Thyroid gland (tissue), 4 donors: ENCODE measurements at places on chromosomes 2 and 18.

DNA sequence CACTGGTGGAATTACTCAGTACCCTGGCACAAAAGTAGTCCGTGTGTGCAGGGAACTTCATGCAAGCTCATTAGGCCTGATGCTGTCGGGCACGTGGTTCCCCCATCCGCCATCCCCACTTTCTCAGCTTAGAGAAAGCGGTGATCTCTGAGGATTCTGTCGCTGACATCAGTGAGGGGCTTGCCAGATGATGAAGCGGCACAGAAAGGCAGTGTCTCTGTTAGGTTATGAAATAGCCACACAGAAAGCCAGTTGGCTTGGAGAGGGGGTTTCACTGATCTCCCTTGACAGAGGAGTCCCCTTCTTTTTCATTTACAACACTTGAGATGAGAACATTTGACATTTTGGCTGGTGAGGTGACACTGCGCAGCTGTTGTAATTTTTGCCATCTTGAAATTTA, 179.7 kb downstream of the FAM210A start:
- no peak for DNase-seq

DNA sequence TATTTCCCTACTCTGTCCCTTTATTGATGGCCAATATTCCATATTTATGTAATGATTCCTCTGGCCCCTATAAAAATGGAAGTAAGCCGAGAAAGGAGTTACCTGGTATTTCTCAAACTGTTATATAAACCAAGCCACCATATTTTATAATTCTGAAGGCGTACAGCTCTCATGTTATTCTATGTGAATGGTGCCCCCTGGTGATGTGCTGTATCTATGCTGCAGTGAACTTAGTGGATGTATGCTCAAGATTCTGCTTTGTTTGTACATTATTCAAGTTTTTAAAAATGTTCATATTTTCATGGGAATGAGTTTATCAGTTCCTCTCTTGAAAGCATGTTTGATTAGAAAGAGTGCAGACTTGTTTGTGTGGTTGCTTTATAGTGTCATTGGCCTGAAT, 194.5 kb upstream of the LRRTM1 start:
- DNase-seq = peak; percentile 70

DNA sequence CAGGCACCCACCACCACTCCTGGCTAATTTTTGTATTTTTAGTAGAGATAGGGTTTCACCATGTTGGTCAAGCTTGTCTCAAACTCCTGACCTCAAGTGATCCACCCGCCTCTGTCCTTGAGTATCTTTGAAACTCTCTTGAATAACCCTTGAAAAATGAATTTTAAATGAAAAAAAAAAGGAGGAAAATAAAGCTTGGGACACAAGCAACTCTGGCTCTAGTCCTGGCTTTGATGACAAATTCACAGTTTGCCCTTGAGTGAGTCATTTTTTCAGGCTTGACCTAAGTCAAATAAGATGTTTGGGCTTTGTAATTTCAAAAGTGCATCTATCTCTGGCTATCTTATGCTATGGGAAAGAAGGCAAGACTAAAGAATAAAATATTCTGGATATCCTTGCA, 79.0 kb upstream of the TRIB2 start:
- no peak for DNase-seq

DNA sequence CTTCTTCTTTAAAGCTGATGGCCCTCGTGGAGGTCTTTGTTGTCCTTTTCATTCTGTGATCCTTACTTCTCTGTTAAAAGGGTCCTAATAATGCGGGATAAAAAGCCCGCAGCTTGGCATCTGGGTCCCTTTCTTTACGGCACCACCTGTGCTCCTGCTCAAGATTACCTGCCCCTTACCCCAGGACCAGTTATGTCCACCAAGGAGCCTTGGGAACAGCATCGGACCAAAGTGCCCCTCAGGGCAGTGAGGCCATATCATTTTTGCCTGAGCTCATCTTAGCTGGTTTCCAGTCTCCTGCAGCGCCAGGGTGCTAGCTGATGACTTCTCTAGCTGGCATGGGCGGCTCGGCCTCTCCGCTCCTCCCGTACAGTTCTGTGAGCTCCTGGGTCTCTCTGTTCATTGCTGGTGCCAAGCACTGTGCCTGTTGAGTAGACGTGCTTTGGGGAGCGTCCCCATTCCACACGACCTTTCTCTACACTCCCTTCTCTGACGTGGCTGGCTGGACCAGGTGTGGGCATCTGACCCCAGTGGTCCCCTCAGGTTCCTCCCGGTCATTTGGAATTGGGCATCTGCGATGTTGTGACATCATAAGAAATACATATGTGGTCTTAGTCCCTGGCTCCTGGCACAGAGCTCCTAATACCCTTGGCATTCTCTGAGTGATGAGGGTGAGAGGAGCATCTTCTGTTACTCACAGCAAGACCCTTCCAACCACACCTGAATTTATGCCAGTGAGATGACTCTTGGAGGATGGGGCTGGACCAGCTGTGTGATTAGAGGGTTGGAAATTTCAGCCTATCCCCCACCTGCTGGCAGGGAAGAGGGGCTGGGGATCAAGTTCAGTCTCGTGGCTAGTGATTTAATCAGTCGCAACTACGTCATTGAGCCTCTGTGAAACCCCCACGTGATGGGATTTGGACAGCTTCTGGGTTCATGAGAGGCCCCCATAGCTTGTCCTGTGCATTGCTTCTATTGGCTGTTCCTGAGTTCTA, 134.2 kb upstream of the HS6ST1 start:
- DNase-seq = no peak

DNA sequence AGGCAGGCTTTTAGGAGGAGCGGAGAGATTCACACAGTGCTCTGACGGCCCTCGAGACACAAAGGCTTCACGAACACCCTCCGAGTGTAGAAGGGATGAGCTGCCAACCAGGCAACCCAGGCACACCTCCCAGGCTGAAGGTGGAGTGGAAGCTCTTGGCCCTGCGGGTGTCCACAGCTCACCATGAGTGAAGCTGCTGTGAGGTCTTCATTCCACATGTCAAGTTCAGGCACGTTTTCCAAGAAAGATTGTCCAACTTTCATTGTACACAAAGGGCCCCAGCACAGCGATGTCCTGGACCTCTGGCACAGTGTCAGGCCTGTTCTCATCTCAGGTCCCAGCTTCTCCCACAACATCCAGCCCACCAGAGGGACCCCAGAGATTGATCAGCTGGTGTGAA, 13.4 kb downstream of the PARD6G start:
- no peak for DNase-seq

- DNase-seq = peak; percentile 14
These were observed 258.3 kb upstream of the CXCR4 start for GRCh38 chr2:136376211-136376610.

- no peak for DNase-seq
These were observed 18.8 kb upstream of the MAP3K20 start for GRCh38 chr2:173056705-173057364.

GRCh38 chr2:46775722-46776121, 139.9 kb downstream of the MCFD2 start:
- DNase-seq = no peak

DNA sequence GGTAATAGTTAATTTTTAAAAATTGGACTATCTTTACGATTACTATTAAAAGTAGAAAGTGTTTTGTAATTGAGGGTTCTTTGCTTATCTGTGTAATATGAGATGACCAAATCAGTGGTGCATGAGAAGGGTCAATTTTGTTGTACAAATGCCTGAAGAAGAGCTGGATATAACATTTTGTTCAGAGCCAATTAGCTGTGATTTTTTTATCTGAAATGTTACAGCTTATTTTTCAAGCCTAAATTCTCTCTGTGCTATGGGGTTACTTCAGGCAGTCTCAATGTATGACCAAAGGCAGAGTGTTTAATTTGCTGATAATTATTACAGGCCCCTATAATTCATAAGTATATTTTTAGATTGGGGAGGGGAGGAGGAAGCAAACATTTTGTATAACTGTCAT, 41.8 kb downstream of the OTX1 start:
- DNase-seq = no peak

- DNase-seq = no peak
These were observed 1.6 kb downstream of the OSR1 start for GRCh38 chr2:19356545-19357401.

GRCh38 chr2:8677646-8678592, 3.9 kb upstream of the ID2 start:
- peak; percentile 76 for DNase-seq

GRCh38 chr2:65296971-65297370, 69.3 kb downstream of the ACTR2 start:
- no peak for DNase-seq

DNA sequence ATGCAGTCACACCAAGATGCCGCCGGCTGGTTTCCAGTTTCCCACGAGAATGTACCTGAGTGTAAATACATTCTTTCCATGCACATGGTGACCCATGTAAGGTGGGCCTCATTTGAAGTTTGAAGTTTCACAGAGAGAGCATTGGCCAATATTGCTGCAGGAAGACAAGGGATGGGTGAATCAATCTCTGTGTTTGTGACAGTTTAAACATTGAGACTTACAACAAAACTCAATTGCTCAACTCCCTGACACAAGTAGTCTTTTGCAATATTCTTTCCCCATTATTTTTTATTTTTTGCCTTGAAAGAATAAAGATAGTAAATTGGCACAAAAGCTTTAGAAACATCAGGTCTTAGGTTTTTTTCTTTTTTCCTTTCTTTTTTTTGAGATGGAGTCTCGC, 5.1 kb downstream of the SERPINB2 start:
- no peak for DNase-seq

- no peak for DNase-seq
These were observed 387.6 kb downstream of the NBAS start for GRCh38 chr2:15173501-15173900.

DNA sequence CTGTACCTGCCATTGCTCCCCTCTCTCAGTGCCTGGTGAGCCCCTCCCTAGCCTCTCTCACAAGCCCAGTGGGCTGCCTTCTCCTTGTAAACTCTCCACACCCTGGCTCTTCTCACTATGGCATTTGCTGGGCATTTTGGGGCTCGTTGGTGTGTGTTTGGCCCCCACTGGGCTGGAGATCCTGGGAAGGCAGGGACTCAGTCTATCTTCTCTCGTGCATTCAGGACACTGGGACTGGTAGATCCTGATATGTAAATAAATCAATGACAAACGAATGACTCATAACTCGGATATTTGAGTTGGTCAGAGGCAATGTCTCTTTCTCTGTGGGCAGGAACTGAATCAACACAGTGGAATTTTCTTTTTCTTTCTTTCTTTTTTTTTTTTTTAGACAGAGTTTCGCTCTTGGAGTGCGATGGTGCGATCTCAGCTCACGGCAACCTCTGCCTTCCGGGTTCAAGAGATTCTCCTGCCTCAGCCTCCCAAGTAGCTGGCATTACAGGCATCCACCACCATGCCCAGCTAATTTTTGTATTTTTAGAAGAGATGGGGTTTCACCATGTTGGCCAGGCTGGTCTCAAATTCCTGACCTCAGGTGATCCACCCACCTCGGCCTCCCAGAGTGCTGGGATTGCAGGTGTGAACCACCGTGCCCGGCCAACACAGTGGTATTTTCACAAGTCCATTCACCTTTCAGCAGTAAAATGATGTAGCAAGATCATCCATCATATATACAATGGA, 144.6 kb upstream of the SPRED2 start:
- DNase-seq = no peak

- no peak for DNase-seq
These were observed 40.2 kb downstream of the APOB start for GRCh38 chr2:21003572-21004180.

- DNase-seq = no peak
These were observed 81.3 kb downstream of the NEURL3 start for GRCh38 chr2:96423828-96424227.
